ENCODE measurements at places on chromosomes 5 and 9.

- no peak for DNase-seq
Measured at GRCh38 chr5:113215401-113216060, 219.3 kb downstream of the TSSK1B start.

DNA sequence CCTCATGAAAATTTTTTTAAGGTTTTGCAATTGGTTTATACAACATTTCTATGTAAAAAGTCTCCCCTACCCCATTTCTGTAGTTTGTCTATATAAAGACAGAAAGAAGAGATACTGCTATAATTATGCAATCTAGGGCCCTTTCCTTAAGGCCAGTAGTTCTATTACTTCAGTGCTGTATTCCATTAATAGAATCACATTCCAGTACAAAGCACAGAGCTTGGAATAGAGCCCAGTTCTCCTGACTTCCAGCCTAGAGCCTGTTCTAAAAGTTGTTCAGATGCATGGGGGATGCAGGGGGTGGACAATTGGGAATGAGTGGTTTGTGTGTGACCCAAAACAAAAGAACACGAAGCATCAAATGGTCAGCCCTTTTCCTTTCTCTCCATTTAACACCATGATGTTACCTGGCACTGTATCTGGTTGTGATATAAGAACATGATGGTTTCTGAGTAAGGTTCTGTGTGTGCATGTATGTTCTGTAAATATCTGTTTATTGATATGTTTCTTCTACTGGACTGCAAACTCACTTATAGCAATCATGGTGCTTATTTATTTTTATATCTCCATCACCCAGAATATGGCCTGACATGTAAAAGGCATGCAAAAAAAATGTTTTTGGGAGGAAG is 8.2 kb upstream of the GRAMD2B start:
- no peak for DNase-seq

GRCh38 chr9:134189470-134190231 is 25.3 kb upstream of the RNU6ATAC start:
- DNase-seq: no peak

DNA sequence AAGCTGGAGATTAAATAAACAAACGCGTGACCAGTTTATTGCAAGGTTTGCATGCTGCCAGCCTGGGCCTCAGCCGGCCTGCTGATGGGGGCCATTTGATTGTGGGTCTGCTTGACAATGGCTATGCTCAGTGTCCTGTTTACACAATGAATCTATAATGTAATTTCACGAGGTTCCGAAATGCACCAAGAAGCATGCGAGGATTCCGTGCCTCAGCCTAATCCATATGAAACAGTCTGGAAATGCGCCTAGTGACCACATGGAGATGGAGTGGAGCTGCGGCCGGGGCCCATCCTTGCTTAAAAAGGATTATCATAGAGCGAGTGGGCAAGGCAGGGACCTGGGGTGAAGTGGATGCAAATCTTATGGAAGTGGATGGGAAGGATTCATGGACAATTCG is 382.4 kb downstream of the CDK5RAP2 start:
- no peak for DNase-seq

- no peak for DNase-seq
Measured at GRCh38 chr5:116573279-116573701, 1.3 kb downstream of the SEMA6A start.

DNA sequence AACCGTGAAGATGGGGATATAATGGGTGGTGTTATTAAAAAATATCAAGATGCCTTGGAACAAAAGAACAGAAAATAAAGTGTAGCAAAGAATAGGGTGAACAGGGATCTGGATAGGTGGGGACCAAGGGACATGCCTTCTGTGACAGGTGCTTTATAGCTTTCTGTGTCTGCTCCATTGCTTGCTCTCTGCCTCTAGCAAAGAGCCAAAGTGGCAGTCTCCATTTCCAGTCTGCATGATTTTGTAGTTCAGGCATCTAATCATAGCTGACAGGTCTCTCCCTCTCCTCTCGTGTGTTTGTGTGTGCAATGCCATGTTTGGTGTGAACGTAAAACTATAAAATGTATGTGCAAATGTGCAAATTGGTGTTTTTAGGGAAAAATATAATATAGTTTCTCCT is 35.0 kb downstream of the LRRTM2 start:
- DNase-seq: no peak

DNA sequence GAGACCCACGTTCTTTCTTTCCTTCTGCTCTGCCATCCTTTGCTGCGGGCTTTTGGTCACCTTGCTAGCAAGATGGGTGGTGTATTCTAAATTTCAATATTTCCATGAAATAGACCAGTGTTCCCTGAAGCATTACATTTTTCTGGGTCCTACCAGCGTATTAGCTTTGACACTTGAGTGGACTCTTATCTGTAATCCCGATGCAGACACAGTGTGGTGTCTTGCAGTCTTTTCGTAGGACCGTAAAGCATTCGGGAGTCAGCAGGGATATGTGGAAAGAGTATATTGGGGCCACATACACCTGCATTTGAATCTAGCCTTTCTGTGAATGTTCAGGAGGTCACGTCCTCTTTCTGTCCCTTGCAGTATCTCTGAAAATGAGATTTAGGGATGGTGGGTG is 124.7 kb upstream of the CPEB4 start:
- no peak for DNase-seq

DNA sequence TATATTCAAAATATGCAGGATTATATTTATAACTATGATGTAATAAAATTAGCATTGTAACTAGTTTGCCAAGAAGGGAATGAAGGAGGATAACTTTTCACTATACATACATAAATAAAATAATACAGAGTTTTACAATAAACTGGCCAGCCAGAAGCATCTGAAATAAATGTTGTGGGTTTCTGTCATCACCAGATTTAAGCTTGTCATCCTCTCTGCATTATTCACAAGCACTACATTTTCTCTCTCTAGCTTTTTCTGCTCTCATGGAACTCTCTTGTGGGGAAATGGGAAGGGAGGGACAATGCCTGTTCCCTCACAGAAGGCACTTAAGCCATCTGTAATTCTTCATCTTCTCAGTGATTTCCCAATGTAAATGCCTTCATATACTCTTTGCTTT is 626.8 kb downstream of the SEMA5A start:
- no peak for DNase-seq

- no peak for DNase-seq
Measured at GRCh38 chr9:12718482-12719026, 25.4 kb downstream of the TYRP1 start.

DNA sequence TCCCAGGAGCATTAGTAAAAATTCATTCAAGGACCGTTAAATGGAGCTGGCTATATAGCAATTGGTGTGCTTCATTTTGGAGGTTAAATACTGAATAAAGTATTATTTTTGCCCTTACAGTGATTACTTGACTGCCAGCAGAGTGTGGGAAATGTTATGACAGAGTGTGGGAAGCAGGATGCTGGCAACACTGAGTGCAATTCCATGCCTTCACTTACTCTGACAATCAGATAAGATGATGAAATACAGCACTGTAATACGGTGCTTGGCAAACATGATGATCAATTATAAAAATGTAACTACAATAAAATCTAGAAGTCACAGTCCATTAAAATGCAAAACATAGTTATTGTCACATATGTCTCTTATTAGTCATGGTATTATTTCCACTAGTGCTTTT is 651.3 kb downstream of the PTPRD start:
- DNase-seq: no peak

DNA sequence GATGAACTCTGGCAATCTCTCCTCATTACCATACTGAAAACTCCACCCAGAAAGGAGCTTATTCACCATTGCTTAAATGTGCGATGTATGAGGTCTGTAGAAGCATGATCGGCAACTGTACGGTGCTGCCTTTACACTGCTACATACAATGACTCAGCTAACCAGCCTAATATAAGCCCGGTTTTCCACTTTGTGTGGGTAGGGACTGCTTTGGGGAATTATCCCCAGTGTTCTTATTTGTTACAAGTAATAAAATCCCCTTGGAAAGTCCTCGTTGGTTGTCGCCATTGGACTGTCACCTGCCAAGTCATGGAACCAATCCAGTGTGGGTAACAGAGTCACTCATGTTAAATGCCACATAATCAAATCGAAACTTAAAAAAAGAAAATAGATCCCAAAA is 23.5 kb upstream of the TENT2 start:
- DNase-seq: no peak

DNA sequence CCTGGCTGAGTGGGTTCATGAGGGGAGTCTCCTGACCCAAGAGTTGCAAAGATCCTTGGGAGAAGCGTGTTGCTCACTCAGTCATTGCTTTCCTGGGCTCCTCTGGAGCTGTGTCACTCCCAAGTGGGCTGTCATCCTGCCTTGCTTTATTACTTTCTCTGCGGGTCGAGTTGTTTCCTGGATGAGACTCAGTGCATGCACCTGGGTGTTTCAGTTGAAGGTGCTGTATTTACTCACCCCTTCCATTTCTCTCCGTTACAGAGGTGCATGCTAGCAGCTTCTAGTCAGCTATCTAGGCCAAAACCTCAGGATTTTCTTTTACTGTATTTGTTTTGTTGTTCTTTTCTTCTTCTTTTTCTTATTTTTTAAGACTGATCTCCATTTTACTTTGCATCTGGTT is 785.5 kb upstream of the EDIL3 start:
- DNase-seq: no peak

DNA sequence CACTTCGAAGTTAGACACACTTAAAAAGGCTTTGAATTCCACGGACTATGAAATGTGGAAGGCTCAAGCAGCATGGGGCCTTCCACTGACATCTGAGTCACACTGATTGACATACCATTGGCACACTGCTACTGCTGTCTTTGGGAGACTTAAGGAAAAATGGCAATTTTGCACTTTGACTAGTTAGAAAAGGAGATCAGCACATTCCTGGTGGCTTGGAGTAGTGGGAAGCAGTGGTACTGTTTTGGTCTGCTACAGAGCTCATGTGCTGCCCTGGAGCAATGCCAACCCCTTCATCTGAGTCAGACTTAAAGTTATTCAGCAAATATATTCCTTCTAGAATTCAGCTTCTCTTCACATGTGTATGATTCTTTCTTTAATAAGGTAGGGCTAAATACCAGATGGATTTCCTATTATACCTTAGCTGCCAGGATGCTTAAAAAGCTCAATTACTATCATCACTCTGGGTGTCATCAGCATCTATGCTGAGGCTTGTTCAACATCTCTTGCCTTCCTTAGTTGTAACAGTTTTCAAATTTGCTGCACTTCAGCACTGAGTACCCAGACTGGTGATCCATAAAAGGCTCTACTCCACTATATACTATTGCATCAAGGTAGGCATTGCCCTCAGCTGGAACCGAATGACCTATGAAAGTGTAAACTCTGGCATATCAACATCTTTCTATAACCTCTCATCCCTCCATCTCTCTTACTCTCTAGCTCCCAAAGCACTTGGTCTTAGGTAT is 42.3 kb upstream of the MOCS2 start:
- no peak for DNase-seq

DNA sequence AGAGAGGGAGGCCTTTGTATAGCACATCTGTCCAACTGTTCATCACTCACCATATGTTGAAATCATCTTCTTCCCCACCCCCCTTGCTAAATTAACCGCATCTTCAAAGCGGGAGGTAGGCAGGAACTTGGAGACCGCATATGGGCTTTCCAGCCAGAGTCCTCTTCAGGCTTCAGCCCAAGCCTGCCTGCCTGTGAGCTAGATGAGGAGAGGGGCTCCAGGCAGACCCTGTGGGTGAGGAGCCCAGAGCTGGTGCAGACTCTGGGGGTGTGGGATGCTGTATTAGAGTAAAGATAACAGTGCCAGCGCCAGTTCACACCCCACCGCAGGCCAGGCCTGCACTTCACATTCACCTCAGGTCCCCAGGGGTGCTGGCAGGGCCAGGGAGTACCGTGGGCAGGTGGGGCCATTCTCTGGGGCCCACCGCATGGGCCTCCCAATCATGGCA is 16.2 kb downstream of the PRRC2B start:
- no peak for DNase-seq

DNA sequence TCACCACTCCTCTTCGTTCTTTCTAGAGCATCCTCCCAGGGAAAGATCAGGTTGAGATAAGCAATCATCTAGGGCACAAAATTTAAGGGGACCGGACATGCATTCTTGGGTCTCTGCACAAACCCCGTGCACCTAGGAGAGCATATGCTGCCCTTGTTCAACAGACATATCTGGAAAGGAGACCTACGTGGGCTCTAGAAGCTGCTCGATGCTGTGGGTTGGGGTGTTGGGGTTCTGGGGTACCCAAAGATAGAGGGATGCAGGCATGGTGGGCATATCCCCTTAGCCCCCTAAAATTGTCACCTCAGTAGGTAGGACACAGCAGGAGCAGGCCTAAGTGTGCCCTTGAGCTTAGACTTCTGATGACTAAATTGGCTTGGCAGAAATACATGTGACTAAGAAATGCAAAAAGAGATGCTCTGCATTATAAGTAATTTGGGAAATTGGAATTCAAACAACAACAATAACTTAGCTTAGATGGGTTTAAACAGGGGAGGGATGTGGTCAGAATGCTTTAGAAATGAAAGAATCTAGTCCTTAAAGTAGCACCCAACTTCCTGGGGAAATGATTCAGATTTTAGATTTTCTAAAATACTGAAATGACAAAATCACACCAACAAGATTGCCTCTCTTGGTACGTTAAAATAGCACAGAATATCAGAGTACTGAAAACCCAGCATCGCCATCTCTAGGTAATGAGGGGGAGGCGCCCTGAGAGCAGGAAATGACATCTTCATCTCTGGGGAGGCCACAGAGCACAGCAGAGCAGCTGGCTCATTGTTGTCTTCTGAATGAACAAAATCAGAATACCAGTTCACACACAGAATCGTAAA is 172.3 kb downstream of the GNA14 start:
- peak; percentile 34 for DNase-seq

DNA sequence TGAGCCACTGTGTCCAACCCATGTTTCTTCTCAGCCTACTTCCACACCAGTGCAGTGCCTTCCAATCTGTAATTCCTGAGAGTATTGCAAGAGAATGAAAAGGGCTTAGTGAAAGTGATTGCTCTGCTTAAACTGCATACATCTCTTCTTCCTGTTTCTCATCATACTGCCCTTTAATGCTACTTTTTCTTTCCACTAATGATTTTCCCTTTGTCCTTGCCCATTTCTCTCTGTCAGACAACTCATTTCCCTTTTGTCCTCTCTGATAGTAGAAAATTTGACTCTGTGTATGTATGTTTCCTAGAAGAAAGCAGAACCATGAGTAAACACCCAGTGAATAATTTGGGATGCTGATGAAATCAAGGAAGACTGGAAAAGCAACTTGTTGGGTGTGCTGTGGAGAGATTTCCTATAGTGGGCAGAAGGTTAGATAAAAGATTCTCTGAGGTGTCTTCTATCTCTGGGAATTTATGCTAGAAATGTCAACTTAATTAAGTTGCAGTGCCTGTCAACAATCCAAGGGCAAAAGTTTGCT is 102.2 kb upstream of the CHD1 start:
- no peak for DNase-seq

DNA sequence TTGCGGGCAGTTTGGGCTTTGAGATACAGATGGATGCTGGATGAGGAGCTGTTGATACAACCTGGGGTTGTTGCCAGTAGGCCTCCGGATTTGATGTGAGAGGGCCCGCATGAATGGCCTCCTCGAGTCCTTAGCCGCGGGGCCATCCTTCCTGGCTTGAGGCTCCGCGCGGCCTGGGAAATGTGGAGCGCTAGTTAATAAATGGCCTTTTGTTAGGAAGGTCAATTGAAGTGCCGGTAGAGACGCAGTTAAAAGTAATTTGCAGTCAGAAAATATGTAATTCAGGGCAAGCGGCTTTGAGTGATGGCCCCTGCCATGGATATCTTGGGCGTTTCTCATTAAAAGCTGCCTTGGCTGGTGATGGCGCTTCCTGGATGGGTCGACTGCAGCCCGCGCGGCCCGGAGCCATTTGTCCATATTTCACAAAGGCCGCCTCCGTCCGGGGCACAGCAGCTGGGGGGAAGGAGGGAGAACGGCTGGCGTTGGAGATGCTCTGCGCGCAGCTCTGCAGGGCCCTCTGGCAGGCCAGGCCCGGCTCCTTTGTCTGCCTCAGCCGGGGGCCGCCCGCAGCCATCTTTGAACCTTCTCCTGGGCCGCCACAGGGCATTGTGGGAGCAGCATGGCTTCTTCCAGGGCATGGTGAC is 11.2 kb downstream of the MVB12B start:
- no peak for DNase-seq
